ENCODE measurements at places on chromosomes 11 and 22.

DNA sequence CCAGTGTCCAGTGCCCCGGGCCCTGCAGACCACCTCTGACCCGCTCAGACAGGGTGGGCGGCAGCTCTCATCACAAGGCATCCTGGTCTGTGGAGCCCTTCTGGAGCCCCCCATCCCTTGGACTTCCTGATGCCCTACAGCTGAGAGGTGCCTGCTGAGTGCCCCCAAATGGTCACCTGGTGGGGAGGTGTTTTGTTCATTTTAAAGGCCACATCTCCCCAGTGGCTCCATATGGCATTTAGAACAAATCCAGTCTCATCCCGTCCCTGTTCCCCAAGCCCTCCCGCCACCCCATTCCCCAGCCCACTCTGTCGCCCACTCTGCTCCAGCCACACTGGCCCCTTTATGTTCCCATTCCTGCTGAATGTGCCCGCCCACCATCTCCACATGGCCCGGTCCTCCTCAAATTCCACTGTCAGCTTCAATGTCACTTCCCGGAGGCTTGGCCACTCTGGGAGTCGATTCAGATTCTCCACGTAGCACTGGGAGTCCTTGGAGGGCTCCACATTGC lies 32.8 kb downstream of the OSBPL5 start:
- DNase-seq: no peak

- no peak for DNase-seq
Observed at GRCh38 chr11:19723572-19724342, 11.1 kb downstream of the NAV2 start.

GRCh38 chr11:115710980-115711379 lies 206.8 kb upstream of the CADM1 start:
- DNase-seq: no peak

DNA sequence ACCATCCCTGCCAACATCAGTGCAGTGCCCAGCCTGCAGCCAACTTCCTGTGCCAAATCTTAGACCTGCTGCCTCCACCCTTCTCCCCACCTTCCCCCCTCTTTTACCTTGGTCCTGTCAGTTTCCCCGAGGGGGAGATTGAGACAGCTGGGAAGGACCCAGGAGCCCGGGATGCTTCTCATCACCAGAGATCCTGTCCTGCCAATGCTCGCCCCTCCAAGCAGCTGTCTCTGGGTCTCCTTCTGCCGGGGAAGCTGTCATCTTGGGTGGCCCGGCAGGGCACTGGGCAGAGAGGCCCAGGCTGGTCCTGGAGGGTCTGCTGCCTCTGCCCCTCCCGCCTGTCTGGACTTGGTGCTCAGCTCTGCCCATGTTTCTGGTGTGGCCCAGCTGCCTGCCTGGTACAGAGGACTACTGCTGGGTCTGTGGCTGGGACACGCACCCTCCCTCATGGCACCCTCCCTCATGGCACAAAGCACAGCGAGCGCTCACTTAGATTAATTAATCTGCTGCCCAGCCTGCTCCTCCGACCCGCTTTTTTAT lies 60.4 kb upstream of the THY1 start:
- no peak for DNase-seq

All from GM19239 (cell line).